Fibroblast of the aortic adventitia (primary cell): ENCODE measurements at places on chromosomes 5 and 9. TPM values are rescaled to one million over a fixed set of nuclear protein-coding genes. Genes with fewer than 3 reads are reported as not detected.

DNA sequence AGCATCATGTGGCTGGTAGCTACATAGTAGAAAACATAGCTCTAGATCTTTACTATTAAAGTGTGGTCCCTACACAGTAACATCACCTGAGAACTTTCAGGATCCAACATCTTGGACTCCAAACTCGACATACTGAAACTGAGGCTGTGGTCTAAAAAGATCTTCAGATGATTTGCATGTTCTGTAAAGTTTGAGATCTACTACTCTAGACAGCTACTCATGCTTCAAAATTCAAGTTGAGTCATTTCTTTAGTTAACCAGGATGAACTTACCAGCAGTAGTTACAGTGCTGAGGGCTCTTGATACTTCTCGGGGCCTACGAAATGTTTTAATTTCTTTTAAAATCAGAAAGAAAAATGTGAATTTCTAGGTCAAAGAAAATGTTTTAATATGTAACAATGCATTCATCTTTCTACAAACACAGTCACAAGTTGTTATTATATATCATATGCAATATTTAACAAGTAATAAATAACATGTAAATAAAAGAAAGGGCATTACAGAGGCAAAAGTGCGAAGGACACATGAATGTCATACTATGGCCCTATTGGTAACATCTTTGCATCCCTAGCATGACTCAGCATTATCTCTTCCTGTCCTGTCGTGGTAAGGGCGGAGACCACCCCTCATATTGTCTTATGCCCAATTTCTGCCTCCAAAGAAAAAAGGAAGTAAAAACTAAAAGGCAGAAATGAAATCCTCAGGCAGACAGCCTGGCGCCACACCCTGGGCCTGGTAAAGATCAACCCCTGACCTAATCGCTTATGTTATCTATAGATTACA is 563.9 kb upstream of the TLE4 start:
- DNase-seq, result no peak

SMIM33 gene
- total RNA-seq, result not detected in 2 replicates

DNA sequence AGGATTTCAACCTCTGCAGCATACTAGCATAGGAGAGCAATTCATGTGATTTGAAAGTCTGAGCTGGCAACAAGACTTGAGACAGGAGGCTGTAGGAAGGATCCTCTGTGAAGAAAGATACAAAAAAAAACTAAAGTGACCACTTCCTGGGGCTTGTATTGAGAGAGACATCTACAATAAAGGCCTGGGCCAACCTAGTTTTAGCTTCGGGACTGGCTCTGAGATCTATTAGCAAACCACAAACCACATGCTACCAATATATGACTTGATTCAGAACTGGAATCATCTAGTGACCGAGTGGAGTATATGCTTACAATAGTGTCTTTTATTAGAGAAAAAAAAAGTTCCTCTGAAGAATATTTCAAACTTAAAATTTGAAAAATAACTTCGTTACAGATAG is 1448.9 kb upstream of the CDH6 start:
- DNase-seq, result no peak

GRCh38 chr9:37374892-37375291 is 47.6 kb upstream of the GRHPR start:
- DNase-seq, result no peak

DNA sequence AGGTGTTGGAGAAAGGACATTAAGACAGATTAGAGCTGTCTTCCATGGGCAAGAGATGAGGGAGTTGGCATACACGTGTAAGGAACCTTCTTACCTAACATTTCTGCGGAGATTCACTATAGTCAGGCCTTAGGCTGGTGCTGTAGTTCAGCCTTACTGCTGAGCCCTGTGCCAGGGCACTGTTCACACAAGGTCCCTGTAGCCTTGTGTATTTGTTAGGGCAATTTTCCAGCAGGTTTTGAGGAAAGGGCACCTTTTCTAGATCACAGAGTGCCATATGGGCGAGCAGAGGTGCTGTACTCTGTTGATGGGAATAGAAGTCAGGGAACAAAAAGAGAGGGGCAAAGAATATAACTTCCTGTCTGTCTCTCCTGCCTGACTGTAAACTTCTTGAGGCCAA is 15.6 kb downstream of the PALM2AKAP2 start:
- DNase-seq, result no peak

CCDC152 gene
- total RNA-seq, result 3.4 and 5.8 TPM in 2 replicates

- DNase-seq, result no peak
Measured at GRCh38 chr9:96222132-96222531, 79.8 kb downstream of the HSD17B3 start.

GRCh38 chr5:77644371-77645157 is 6.1 kb upstream of the OTP start:
- DNase-seq, result no peak

PCDHA5 gene
- 0.08 and 0.09 TPM in 2 replicates for total RNA-seq

DNA sequence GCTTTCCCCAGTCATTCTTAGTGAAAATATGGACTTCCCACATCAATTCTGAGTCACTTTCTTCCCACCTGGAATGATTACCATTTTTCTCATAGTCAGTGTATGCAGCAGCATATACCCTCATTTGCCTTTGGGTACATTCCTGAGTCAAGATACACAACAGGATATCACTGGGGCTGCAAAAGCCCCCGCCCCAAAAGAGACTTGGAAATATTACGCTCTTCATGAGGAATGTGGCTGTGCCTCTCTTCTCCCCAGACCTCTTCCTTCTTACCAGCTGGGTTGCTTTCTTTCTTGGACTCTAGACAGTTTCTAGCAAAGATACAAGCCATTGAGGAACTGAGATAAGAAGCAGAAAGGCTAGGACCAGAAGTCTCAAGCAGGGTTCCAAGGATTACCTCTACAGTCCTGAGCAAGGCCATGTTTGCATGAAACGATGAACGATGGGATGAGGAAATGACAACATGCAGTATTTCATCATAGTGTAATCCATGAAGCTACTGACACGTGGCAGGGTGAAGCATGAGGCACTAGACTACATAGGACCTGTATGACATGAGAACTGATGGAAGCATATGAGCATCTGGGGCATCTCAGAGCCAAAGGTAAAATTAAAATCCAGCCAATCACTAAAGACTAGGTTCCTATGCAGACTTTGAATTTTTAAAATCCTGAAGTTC is 218.1 kb downstream of the RAB3C start:
- DNase-seq, result no peak

GRCh38 chr9:91824601-91825305 is 125.3 kb downstream of the ROR2 start:
- DNase-seq, result peak; percentile 78

DNA sequence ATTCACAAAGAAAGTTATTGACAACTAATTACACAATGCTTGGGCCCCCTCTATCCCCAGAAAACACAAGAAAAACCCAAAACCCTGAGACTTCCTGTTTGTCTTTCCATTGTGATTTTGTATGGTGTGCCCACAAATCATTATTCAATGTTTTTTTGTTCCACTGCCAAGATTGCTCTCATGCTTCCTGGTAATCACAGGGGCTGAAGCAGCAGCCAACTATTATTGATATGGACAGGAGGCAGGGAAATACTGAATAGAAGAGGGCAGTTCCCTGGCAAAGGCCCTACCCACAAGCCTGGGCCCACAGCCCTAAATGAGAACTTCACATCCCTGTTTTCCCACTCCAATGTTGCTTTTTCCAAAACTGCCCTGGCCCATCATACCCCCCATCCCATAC is 21.5 kb upstream of the RFK start:
- peak; percentile 85 for DNase-seq

DNA sequence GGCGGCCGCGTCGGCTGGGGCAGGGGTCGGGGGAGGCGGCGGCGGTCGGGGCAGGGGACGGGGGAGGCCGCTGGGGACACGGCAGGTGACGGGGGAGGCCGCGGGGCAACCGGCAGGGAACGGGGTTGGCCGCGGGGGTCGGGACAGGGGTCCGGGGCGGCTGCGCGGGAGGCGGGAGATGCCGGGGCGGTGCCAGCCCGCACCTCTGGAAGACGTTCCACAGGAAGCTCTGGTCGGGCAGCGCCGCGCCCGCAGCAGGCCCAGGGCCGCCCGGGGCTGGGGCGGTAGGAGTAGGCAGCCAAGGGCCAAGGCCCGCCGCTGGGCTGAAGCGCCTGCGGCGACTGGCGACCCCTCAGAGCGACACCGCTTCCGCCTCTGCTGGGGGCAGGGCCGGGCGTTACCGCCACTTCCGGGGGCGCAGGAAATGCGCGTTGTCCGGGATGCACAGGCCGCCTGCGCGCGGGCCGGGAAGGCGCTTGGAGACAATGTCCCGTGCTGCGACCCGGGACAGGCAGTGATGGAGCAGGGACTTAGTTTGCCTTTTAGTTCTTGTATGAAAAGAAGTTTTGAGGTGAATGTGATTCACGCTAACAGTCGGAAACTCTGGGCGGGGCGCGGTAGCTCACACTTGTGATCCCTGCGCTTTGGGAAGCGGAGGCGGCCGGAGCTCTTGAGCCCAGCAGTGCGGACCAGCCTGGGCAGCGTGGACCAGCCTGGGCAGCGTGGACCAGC is 110.0 kb upstream of the LPCAT1 start:
- peak; percentile 72 for DNase-seq

TPPP gene
- not detected in 2 replicates for total RNA-seq

GRCh38 chr9:100294341-100294740 is 58.4 kb downstream of the TEX10 start:
- peak; percentile 27 for DNase-seq

DMRTA1 gene
- 0.81 and 0.90 TPM in 2 replicates for total RNA-seq

- peak; percentile 65 for DNase-seq
Measured at GRCh38 chr5:34452170-34452828, 203.8 kb upstream of the RAI14 start.

- peak; percentile 68 for DNase-seq
Measured at GRCh38 chr9:14170973-14171596, 142.9 kb downstream of the NFIB start.

PCDHGA12 gene
- 39.7 and 50.5 TPM in 2 replicates for total RNA-seq

- no peak for DNase-seq
Measured at GRCh38 chr5:177310757-177311391, 824 bp downstream of the MXD3 start.
